ENCODE measurements at places on chromosomes 2 and 18. TPM values are rescaled to one million over a fixed set of nuclear protein-coding genes. Genes with fewer than 3 reads are reported as not detected.

OSR1 gene
- total RNA-seq = not detected

ST8SIA3 gene
- total RNA-seq = not detected

CPS1 gene
- 4.3 TPM for total RNA-seq

CYS1 gene
- total RNA-seq = 0.33 TPM
